Thoracic aorta (tissue), 2 donors: ENCODE measurements at places on chromosomes 7 and 10.

DNA sequence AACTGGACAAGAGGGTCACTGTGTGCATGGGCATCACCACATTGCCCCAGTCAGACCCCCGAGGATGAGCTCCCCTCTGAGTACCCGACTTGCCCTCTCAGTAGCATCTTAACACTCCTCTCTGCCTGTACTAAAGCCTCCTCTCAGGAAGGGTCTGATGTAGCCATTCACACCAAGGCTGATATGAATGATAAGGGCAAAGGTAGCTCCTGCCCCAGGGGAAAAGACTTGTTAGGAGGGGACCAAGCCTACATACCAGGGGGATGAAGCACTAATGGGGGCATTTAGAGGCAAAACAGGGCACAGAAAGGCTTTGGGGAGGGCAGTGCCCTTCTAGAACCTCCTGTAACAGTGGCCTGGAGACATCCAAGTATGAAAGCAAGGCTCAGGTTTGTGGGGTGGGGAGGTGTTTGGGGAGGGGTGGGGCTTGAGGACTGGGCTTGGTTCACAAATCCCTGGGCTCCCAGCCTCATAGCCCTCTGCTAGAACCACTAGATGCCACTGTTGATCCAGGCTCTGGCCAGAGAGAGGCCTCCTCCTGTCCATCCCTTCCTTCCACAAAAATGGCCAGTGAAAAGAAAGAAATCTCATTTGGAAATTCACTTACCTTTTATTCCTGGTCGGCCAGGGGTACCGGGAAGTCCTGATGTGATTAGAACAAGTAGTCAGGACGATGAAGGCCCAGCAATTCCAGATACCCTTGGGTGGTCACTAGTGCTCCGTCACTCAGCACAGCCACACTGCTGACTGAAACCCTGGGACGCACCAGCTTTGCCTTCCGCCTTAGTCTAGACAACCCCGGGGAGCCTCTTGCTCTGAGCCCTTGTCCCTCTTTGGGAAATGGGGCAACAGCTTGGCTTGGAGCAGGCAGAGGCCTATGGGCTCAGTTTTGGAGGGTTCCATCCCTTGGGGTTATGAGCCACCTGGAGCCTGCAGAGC is 40.3 kb downstream of the COL17A1 start:
- H3K27me3 ChIP-seq, result no peaks in the 10 kb centered on the region
- no peak overlapping the region for H3K27ac ChIP-seq
- no peaks in the 10 kb centered on the region for H3K4me1 ChIP-seq

DNA sequence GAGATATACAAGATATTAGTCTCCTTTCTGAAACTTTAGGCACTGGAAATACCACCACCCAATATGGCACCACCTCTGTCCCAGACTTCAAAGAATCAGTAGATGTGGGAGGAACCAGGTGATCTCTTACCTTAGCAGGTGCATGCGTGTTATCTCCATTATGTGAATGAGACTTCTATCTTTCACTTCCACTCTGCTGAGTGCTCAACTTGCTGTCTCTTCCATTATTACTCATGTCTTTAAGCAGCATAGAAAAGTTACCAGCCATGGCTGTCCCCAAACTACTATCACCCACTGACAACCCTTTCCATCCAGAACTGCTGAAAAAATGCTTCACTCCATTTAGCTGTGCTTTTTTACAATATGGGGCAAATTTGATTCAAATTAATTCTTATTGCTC is 101.5 kb upstream of the PRSS1 start:
- no peak for DNase-seq
- no peaks in the 10 kb centered on the region for H3K36me3 ChIP-seq
- no peaks in the 10 kb centered on the region for H3K4me1 ChIP-seq
- no peak overlapping the region for H3K4me3 ChIP-seq
- no peaks in the 10 kb centered on the region for H3K27me3 ChIP-seq

GRCh38 chr7:2811476-2812113 is 32.5 kb downstream of the GNA12 start:
- H3K27ac ChIP-seq, result peak overlapping the region; percentile 56
- peaks cover 5% of the 10 kb centered on the region for H3K4me1 ChIP-seq
- no peaks in the 10 kb centered on the region for H3K27me3 ChIP-seq
- peak overlapping the region; percentile 60 for H3K4me3 ChIP-seq

- H3K4me1 ChIP-seq, result no peaks in the 10 kb centered on the region
- DNase-seq, result no peak
- no peak overlapping the region for H3K4me3 ChIP-seq
- H3K27ac ChIP-seq, result no peak overlapping the region
Measured at GRCh38 chr7:96778263-96778662, 68.6 kb upstream of the SEM1 start.

DNA sequence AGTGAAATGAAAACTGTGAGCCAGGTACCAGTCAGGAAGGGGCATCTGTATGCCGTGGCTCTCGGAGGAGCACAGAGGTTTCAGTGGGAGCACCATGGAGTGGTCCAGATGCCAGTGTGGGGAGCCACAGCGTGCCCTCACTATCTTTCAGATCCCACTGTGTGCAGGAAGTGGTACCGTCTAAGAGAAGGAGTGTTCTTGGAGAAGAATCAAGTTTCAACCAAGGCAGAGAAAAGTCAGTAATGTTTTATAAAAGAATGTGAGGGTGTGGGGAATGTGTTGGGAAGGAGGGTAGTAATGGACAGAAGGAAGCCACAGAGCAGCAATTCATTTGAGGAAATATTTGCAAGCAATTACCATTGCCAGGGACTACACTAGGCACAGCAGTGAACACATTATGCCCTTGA is 35.6 kb downstream of the PRKAR2B start:
- no peaks in the 10 kb centered on the region for H3K4me1 ChIP-seq
- H3K36me3 ChIP-seq, result no peaks in the 10 kb centered on the region
- H3K27ac ChIP-seq, result no peak overlapping the region
- DNase-seq, result no peak

DNA sequence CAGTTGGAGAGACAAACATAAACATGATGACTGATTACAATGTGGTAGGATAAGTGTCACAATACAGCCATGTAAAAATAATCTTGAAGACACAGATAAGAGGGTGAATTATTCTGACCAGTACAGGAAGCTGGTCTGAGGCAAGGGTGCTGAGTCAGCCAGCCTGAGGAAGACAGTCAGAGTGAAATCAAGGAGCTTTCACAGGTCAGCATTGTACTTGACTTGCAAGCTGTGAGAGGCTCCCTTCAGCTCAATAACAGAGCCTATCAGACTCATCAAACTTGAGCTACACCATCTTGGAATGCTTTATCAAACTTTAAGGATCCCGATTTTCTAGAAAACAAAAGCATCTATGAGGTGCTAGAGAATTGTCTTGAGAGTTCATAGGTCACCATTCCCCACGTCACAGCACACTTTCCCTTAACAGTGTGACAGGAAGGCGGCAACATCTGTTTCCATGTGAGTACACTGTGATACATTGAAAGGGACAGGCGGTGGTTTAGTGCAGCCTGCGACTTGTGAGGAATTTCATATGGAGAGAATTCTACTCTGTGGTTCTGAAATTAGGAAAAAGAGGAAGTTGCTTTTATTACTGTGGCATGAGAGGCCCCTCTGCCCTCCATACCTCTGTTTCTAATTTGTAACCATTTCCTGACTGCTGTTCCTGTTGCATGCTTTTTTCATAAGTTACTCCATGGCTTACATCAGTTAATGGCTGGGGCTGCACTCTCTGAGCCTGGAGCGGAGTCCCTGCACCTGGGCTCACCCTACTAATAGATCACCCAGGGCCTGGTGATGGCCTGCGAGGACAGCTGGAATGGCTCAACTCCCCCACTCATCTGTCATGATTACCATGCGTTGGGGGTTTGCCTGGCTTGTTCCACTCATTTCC is 417.1 kb downstream of the SUGCT start:
- H3K4me3 ChIP-seq, result no peak overlapping the region
- DNase-seq, result no peak
- no peaks in the 10 kb centered on the region for H3K27me3 ChIP-seq
- H3K27ac ChIP-seq, result no peak overlapping the region

- no peak overlapping the region for H3K27ac ChIP-seq
- no peaks in the 10 kb centered on the region for H3K36me3 ChIP-seq
- H3K4me1 ChIP-seq, result no peaks in the 10 kb centered on the region
- H3K4me3 ChIP-seq, result no peak overlapping the region
- no peaks in the 10 kb centered on the region for H3K27me3 ChIP-seq
- DNase-seq, result no peak
Measured at GRCh38 chr7:65449505-65449852, 75.8 kb downstream of the ZNF92 start.

DNA sequence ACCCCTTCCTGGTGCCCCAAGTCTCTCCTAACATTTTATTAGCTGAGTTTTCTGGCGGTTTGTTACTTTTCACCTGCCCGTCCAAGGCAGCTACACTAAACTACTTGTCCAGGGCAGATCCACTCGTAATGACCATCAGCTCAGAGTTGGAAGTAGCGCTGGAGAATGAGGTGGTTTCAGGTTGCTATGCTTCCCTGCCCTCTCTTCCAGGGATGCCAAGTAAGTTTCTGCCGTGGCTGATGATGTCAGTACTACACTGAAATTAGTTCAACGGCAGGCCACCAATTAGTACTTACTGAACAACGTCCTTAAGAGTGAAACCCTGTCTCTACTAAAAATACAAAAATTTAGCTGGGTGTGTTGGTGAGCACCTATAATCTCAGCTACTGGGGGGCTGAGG is 55.2 kb downstream of the DIP2C start:
- no peaks in the 10 kb centered on the region for H3K36me3 ChIP-seq
- no peak for DNase-seq
- no peak overlapping the region for H3K4me3 ChIP-seq
- H3K4me1 ChIP-seq, result peaks cover 16% of the 10 kb centered on the region
- H3K27me3 ChIP-seq, result no peaks in the 10 kb centered on the region

DNA sequence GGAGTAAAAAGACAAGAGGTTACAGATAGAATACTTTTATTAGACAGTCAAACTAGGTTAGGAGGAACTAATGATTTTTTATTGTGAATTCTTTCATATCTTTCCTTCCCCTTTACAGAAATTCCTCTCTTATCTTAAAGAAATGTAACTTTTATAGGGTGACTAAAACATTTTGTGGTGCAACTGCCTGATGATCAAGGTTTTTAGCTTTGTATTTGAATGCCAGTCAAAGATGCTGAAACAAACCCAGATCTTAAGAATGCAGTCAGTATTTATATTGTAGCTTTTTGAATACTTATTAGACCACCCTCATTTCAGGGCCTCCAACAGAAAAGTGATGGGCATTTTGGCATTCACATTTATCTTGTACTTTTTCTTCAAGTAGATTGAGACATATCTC is 27.4 kb downstream of the TAX1BP1 start:
- no peak overlapping the region for H3K27ac ChIP-seq
- peaks cover 5% of the 10 kb centered on the region for H3K36me3 ChIP-seq
- H3K4me3 ChIP-seq, result no peak overlapping the region
- H3K4me1 ChIP-seq, result peaks cover 4% of the 10 kb centered on the region
- DNase-seq, result no peak

- no peaks in the 10 kb centered on the region for H3K27me3 ChIP-seq
- H3K4me3 ChIP-seq, result no peak overlapping the region
- peaks cover 20% of the 10 kb centered on the region for H3K4me1 ChIP-seq
- H3K27ac ChIP-seq, result no peak overlapping the region
Measured at GRCh38 chr10:127157506-127158200, 38.7 kb downstream of the INSYN2A start.

DNA sequence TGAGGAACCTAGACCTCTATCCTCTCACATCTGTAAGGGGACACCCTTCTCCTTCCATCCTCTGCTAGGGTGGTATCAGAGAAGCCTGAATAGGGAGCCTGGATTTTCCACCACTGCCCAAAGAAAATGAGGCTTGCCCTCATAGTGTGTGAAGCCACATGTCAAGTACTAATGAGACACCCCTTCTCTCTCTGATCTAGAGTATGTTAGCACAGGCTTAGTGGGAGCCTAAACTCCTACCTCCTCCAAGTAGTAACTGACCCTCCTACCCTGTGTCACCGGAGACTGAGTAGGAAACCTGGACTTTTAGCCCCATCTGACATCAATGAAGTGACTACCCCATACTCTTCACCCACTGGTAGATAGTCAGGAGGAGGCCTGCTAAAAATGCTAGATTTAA is 65.6 kb downstream of the PHYHIPL start:
- H3K4me1 ChIP-seq, result no peaks in the 10 kb centered on the region
- no peak overlapping the region for H3K4me3 ChIP-seq
- no peak overlapping the region for H3K27ac ChIP-seq

GRCh38 chr10:8456386-8456785 is 401.9 kb downstream of the GATA3 start:
- no peak overlapping the region for H3K4me3 ChIP-seq

DNA sequence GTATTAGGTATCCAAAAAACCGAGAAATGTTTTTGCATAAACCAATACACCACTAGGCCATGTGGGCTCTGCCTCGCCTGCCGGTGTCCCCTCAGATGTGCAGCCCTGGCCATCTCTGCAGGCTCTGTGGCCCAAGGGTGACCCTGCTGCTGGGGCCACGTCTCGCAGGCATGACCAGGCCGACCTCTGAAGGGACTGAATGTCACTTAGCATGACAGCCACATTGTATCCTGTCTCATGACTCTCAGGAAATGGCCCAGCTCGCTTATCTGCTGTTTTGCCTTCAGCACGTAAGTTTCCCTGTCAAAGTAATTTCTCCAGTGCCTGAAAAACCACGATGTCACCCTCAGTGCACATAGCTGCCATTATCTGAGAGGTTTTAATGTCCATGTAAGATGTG is 49.5 kb upstream of the ZNF32 start:
- DNase-seq, result no peak
- peaks cover 10% of the 10 kb centered on the region for H3K4me1 ChIP-seq
- no peaks in the 10 kb centered on the region for H3K36me3 ChIP-seq
- H3K27ac ChIP-seq, result no peak overlapping the region

GRCh38 chr7:2710286-2710655 is 22.3 kb downstream of the AMZ1 start:
- no peaks in the 10 kb centered on the region for H3K36me3 ChIP-seq
- H3K27me3 ChIP-seq, result no peaks in the 10 kb centered on the region
- H3K4me1 ChIP-seq, result no peaks in the 10 kb centered on the region
- H3K4me3 ChIP-seq, result no peak overlapping the region

DNA sequence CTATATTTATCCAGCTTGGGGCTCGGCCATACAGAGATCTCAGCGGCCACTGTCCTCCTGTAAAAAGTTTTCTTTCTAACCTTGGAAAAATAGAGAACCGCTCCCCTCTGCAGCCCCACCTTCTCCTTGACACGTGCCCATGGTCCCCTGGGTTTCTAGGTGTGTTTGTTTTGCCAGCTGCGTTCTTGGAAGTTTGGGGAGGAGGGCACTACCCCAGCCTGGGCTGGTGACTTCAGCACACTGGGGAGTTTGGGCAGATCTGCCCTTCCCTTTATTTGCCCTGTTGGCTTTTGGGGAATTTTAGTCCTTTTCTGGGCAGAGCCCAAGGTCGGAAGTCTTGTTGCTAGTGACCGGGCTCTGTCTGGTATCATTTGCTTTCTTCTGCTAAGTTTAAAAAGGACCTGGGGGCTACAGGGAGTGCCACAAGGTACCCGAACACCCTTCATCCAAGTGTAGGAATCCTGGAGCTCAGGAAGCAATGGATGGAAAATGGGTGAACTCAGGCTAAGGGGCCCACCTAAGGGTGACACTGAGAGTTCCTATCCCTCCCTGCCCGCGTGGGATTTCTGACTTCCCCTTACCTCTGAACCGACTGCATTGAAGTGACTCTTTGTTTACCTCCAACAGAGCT is 1.7 kb downstream of the ADAMTS14 start:
- DNase-seq, result no peak
- no peak overlapping the region for H3K4me3 ChIP-seq
- H3K36me3 ChIP-seq, result no peaks in the 10 kb centered on the region
- H3K4me1 ChIP-seq, result peaks cover 4% of the 10 kb centered on the region
- no peak overlapping the region for H3K27ac ChIP-seq

- H3K36me3 ChIP-seq, result no peaks in the 10 kb centered on the region
- H3K4me3 ChIP-seq, result no peak overlapping the region
- no peak for DNase-seq
- no peaks in the 10 kb centered on the region for H3K27me3 ChIP-seq
- H3K4me1 ChIP-seq, result no peaks in the 10 kb centered on the region
- H3K27ac ChIP-seq, result no peak overlapping the region
Measured at GRCh38 chr10:69073736-69074364, 14.1 kb upstream of the SRGN start.
